ENCODE measurements at places on chromosomes 12 and 14.

DNA sequence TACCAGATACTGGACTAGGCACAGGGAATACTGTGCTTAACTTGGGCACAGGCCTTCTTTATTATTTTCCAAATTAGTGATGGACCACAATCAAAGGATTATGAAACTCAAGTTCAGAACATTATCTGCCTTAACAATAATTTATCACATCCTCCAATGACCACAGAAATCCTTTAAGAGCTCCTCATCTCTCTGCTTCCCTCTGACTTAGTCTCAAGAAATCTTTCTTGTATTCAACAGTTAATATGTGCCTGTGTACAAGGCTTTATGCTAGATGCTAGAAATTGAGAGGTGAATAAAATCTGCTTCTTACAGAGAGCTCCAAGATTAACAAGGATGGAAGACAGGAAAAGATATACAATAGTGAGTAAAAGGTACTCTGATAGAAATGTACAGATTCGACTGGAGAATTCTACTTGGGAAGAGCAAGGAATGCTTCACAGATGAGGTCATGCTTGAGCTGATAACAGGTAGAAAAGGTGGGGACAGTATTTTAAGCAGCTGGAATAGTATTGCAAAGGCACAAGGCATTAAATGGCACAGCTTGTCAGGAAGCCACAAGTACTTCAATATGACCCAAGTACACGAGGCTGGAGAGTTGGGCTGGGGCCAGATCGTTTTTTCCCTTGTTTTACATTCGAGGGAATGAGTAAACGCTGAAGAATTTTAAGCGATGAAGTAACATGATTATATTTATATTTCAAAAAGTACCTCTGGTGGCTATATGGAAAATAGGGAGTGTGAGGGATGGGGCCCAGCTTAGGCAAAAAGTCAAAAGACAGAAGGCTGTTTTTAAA is 55.1 kb upstream of the ARID2 start:
- DNase-seq: peak; percentile 82

DNA sequence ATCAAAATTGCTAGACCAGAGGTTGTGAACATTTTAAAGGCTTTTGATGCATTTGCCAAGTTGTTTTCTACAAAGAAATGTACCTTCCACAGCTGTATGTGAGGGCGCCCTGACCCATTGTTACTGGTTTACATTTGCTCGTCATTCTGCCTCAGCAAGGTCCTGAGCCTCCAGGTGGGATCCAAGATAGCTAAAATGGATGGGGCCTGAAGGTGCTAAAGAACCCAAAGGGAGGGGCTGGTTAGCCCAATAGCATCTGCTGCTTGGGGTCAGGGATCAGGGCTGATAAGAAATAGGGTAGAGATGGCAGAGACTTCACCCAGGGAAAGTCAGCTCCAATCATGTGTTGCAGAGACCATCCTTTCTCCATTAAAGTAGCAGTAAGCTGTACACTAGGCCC is 43.1 kb downstream of the GALNT16 start:
- no peak for DNase-seq

- peak; percentile 17 for DNase-seq
Measured at GRCh38 chr12:88763536-88764100, 183.3 kb upstream of the KITLG start.

DNA sequence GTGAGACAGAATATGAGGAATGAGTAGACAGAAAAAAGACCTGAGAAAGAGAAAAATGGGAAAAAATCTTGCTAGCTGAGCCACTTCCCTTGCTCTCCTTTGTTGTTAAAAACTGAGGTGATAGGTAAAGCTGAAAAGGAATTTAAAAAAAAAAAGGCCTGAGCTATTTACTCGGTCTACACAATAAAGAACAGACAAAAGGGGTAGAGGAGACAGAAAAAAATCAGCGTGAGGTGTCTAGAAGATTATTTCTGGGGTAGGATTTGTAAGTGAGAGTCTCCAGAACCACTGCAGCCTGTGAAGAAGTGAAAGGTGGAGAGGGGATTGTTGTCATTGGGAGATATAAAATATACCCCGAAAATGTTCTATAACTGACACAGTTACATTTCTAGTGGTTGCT is 98.8 kb downstream of the EXOC5 start:
- DNase-seq: no peak

GRCh38 chr14:24238123-24238522 is 4.3 kb downstream of the TINF2 start:
- no peak for DNase-seq

GRCh38 chr12:93261505-93262094 is 116.1 kb upstream of the NUDT4 start:
- DNase-seq: no peak

- DNase-seq: no peak
Measured at GRCh38 chr12:34398706-34399630, 376.7 kb downstream of the ALG10 start.

DNA sequence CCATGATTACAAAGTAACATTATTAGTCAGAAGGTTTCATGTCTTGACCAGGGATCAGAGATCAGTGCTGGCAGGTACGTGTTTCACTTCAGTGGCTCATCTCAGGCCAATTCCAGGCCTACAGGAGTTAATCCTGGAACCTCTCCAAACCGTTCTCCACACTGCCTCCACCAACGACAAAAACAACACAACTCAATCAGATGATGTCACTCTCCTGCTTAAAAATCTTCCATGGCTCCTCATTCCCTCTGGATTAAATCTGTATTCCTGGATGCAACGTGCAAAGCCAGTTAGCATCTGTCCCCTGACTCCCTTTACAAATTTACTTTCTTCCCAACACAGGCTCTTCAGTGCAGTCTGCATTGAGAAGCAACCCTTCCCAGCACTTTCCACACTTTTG is 34.3 kb upstream of the TXNRD1 start:
- DNase-seq: peak; percentile 72

DNA sequence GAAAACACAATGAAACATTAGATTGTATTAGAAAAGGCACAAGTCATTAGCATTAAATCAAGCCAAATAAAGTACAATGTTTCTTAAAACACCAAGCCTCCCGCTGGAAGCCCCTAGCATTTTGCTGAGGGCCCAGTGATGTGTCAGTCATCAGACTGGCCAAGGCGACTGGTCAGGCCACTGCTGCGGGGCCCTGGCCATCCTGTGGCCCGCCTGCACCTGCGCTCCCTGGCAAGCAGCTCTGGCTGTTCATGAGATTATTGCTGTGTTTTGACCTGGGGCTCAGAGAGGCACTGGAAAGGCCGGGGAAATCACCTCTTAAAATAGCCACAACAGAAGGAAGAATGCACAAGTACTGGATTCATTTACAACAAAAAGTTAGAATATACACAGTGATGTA is 24.2 kb upstream of the AMN start:
- DNase-seq: no peak

DNA sequence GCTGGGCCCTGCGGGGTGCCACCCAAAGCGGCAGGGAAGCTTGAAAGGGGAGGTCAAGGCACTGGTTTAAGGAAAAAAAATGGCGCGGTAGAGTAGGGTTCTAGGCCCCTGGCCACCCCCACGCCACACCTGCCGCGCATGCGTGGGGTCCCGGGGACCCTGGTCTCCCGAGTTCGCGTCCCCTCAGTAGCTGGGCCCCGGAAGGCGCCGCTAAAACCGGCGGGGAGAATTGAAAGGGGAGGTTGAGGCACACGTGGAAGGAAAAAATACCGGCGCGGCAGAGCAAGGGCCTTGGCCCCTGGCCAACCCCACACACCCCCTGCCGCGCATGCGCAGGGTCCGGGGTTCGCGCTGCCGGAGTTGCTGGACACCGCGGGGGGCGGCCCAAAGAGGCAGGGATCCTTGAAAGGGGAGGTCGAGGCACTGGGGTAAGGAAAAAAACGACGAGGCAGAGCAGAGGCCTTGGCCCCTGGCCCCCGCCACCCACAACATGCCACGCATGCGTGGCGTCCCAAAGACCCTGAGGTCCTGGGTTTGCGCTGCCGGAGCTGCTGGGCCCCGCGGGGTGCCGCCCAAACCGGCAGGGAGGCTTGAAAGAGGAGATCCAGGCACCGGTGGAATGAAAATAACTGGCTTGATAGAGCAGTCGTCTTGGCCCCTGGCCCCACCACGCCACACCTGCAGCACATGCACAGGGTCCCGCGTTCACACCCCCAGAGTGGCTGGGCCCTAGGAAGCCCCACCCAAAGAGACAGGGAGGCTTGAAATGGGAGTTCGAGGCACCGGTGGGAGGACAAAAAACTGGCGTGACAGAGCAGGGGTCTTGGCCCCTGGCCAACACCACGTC is 314.5 kb downstream of the ALG10 start:
- no peak for DNase-seq

Data from fibroblast of upper back skin (primary cell).